Lower lobe of right lung (tissue), 2 donors: ENCODE measurements at places on chromosomes 4 and X. TPM values are rescaled to one million over a fixed set of nuclear protein-coding genes. Genes with fewer than 3 reads are reported as not detected.

GRCh38 chrX:10496345-10496965, 123.9 kb downstream of the MID1 start:
- DNase-seq = no peak

DNA sequence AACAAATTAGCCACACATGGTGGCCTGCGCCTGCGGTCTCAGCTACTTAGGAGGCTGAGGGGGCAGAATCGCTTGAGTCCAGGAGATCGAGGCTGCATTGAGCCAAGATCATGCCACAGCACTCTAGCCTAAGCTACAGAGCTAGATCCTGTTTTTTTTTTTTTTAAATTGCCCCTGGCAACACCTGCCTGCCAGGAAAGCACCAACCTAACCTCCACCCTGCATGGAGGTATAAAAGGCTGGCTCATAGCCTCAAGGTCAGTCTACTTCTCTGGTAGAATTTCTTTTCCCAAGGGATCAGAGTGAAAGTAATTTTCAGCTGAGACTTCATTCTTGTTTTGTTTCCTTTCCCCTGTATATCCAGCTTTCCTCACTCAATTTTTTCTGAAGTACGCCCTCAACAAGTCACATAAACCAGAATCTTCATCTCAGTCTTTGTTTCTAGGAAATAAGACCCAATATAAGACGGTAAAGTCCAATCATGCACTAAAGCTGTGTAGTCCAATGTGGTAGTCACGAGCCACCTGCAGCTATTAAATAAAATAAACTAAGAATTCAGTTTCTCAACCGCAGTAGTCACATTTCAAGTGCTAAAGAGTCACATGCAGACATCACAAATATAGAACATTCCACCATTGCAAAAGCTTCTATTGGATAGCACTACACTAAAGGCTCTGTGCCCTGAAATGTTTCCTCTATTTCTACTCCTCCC, 113.3 kb downstream of the HPGD start:
- no peak for DNase-seq

The HS6ST2 gene
- total RNA-seq = 0.92 TPM

DNA sequence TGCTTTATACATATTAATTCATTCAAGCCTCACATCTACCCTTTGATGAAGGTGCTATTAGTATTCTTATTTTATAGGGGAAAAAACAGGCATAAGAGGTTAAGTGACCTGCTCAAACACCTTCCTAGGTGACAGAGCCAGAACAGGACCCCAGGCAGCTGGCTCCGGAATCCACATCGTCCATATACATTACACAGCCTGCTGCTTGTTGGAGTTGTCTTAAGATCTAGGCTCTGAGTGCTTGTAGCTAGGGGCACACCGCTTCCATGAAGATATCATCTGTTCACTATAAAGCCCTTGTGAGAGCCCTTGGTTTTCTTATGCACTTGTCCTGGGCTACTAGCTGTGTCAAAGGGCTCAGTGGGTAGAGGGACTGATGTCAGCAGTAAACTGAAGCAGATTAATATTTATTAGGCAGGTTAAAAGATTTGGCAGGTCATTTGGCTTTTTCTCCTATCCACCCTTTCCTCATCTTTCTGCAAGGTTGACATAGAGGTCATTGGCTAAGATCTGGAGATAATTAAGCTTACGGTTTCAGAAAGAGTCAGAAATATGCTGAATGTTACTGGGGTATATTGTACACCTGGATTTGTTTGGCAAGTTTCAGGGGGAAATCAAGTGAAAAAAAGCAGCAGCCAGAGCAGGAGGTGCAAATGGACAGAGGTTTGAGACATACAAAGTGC, 195.4 kb downstream of the SOWAHB start:
- DNase-seq = no peak

GRCh38 chr4:107877361-107877760, 52.6 kb downstream of the SGMS2 start:
- DNase-seq = no peak

GRCh38 chr4:37439809-37440474, 195.4 kb downstream of the NWD2 start:
- DNase-seq = no peak

- DNase-seq = no peak
Observed at GRCh38 chrX:45788315-45788714, 587.6 kb upstream of the DIPK2B start.

DNA sequence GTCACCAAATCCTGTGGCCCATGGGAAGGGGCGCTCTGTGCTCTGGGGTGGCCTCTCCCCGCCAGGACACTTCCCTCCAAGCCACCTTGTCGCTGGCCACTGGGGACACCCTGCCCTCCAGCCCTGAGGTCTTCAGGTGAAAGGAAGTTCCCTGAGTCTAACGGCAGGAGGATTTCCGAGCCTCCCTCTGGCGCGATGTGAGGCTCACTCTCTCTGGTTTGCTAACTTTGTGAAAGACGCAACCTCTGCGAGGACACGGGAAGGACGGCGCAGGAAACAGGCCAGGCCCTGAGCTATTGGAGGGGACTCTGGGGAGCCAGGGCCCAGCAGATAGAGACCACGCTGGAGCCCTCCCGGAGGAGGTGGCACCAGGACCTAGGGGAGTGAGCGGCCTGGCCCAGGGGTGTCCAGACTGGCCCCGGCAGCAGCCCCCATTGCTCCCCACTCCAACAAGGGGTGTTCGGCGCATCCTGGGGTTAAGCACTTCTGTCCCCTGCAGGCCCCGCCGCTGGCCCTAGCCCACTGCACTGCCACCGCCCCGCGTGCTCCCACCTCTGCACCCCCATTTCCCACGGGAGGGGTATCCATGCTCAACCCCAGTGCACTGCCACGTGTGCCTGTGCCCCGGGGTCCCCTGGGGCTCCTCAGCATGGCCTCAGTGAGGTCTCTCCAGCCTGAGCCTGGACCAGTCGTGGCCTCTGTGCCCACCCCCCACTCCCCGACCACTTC, 72.2 kb upstream of the MXD4 start:
- no peak for DNase-seq

- no peak for DNase-seq
Observed at GRCh38 chrX:4579999-4580398, 866.5 kb upstream of the PRKX start.

GRCh38 chr4:185332575-185333464, 62.9 kb downstream of the LRP2BP start:
- no peak for DNase-seq

The WDFY3 gene
- total RNA-seq = 125 TPM

GRCh38 chr4:166798126-166798525, 436.2 kb downstream of the SPOCK3 start:
- no peak for DNase-seq

The DIPK2B gene
- 14.4 TPM for total RNA-seq

- no peak for DNase-seq
Observed at GRCh38 chr4:114527637-114528036, 71.0 kb upstream of the UGT8 start.

- no peak for DNase-seq
Observed at GRCh38 chr4:34953145-34953799, 1291.0 kb downstream of the ARAP2 start.

DNA sequence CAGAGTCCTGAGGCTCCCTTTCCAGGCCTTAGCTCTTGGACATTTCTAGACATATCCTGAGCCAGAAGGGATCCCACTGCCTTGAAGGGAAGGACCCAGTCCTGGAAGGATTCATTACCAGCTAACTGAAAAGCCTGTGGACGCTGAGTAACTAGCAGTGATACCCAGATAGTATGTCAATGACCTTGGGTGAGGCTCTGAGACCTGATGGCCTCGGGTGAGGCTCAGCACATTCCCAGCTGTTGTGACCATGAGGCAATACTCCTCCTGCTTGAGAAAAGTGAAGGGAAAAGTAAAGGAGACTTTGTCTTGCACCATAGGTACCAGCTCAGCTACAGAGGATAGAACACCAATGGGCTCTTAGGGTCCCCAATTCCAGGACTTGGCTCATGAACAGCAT, 268.1 kb downstream of the DKK2 start:
- DNase-seq = no peak

- DNase-seq = no peak
Observed at GRCh38 chrX:133465254-133465653, 50.0 kb upstream of the GPC4 start.

The CCNB3 gene
- 0.71 TPM for total RNA-seq

The RIPPLY1 gene
- total RNA-seq = not detected

DNA sequence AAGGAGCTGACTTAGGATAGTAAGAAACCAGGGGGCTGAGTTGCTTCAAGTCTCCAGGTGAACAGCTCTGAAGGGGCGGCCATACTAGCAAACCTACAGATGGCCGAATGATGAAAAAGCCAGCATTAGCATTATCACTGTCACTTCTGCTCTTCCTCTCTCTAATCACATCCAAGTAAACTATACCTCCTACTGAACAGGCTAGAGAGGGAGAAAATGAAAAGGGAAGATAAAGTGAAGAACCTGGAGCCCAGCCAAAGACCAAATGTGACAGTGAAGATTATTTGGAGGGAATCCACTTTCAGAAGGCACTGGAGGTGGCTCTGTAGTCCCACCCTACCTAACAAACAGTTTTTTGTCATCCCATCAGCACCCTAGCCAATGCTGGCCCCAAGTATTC, 50.4 kb upstream of the PRPS1 start:
- no peak for DNase-seq

DNA sequence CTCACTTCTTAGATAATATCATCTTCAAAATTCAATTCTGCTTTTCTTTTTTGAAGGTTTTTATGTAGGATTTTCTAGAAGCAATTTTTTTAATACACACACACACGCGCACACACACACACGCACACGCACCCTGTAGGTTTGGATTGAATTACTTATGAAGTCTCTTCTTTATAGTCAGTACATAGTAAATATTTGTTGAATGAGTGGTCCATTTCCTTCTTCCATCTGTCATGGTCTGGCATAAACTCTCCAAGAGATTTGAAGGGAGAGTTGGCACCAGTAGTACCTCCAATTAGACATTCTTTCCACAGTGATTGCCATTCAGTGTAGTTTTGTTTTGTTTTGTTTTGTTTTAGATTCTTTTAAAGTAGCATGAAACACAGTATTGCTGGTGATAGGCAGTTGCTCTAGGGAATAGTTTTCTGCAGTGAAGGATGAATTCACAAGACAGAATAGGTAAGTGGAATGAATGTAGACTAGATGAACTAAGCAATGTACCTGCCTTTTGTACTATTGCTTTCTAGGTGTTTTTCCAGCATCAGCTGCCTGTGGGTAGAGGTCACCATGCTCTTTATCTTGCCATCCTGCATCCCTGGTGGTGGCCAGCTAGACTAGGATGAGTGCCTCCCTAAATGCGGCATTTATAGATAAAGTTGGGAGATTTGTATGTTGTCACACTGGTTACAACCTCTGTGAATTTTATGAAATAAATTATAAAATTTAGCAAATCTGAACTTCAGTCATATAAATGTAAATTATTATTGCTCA, 20.5 kb downstream of the PDLIM5 start:
- no peak for DNase-seq

- no peak for DNase-seq
Observed at GRCh38 chrX:13923289-13923688, 106.4 kb upstream of the GPM6B start.

DNA sequence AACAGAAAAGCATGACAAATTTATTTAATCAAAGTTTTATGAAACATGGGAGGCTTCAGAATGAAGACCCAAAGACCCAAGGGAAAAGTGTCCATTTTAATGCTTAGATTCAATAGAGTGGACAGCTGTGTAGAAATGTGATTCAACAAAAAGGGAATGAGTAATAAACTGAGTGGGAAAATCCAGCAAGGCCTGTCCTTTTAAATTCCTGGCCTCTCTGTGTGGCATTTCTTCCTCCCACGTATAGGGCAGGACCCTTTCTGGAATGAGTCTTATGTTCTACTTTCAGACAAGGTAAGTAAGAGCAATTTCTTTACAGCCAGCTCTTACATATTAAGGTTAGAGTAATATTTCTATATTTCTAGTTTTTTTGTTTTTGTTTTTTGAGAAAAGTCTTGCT, 14.5 kb downstream of the AASDH start:
- no peak for DNase-seq

The MUC7 gene
- total RNA-seq = not detected

DNA sequence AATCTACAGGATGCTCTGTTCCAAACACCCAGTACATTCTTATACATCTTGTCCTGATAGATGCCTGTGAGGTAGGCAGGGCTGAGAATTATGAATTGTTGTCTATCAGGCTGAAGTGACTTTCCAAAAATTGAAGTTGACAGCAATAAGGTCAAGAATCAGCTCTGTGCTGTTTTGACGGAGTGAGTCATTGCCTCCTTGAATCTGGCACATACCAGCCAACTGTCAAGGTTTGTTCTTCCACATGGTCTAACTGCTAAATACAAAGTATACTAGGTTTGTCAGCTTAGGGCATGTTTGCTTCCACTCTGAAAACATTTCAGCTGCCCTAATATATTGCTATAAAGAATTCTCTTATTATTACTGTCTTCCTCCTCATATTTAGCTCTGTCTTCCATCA, 32.3 kb downstream of the SH3RF1 start:
- no peak for DNase-seq

The PNMA3 gene
- total RNA-seq = 0.41 TPM

DNA sequence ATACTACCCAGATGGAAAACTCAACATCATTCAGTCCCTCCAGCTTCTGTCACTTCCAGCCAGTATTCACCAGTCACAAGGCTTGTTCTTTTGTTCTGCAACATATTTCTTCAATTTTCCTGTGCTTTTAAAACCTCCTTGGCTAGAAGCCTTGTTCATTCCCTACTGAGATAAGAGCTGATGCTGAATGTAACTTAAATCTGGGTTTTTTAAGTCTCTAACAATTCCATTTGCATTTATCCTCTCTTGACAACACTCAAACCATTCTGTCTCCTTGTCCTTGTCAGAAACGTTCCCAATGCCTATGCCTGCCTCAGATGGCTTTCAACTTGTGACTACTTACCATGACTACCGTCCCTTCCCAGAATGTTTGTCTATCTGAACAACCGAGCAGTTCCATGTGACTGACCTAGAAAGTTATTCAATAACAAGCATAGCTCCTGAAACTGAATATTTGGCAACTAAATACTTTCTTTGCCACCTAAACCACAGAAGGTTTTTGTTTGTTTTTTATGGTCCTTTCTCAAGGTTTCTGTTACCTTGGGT, 682.9 kb upstream of the GALNTL6 start:
- DNase-seq = no peak

DNA sequence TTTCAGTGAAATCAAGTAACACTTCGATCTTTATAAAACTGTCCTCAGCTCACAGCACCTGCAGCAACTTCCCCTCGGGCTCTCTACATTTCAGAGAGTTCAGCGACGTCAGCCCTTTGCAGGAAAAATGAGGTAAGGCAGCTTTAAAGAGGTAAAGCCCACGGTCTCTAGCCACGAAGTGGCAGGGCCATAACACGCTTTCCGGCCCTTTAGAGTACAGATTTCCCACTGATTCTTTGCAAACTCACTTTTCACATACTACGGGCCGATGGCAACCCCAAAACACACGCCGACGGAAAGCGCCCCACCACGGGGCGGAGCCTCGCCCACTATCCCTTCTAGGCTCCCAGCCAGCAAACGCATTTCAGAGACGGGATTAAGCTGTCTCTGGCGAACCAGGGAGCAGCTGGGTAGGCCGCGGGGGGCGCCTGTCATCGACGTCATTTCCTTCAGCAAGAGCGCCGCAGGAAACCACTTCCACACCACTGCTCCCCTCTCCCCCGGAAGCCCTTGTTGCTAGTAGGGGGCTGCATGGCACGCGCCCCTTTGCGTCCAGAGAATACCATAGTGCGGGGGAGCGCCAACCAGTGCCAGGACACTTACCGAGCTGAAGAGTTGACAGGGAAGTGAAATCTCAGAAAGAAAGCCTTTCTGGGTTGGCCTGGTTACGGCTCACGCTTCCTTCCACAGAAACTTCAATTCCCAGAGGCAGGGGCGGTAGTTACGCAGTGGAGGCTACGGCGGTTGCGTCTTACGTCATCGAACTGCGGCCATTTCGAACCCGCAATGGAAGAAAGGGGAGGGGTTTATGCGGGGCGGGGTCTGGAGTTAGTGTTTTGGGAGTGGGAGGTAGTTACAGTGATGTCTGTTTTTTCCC, at the start of gene TRMT10A:
Gene TRMT10A (minus strand): TSS at position 730 of the 877 bp plus-strand sequence. CDS start 4,701 bp downstream, outside the sequence.
- peak; percentile 99 for DNase-seq

The FGB gene
- 0.95 TPM for total RNA-seq

- no peak for DNase-seq
Observed at GRCh38 chr4:41215155-41215554, 813 bp upstream of the APBB2 start.
